ENCODE measurements at places on chromosomes 7 and 10. TPM values are rescaled to one million over a fixed set of nuclear protein-coding genes. Genes with fewer than 3 reads are reported as not detected.
A peak's percentile ranks its signal among the peaks of the same experiment; 100 is the strongest.

GRCh38 chr7:135150072-135150782 is 2.4 kb downstream of the TMEM140 start:
- DNase-seq, result no peak

The LHPP gene
- 8.3 TPM for polyA plus RNA-seq

GRCh38 chr10:3008518-3009195 is 58.7 kb upstream of the PFKP start:
- DNase-seq, result peak; percentile 51

DNA sequence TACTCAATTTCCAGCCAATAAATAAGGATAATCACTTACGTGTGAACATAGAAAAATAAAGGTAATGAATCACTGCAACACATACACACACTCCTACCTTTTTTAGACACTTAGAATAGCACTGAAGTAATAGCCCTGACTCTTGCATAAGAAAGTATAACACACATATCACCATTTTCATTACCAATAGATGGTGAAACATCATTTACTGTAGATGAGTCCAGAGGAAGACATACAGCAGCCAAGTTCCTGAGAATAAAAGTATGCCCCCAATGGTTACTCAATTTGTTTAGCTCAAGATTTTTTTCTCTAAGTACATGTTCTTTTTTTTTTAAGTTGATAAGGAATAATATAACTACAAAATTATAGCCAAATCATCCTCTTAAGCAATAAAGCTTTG is 316.3 kb downstream of the PARD3 start:
- DNase-seq, result no peak

DNA sequence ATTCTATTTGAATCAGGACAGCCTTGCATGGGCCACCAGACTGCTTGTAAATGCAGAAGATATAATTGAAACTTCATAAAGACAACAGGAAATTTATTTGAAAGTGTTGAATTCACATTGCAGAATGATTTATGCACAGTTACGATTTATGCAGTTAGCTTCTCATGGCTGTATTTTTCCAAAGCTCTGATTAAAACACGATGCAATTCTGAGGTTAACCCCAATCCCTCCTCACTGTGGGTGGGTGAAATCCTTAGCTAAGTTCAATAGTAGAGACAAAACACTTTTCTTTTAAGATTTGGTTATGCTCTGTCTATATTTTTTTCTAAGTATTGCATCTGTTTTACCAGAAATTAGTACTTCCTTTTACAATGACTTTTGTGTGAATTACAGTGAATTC is 728.8 kb upstream of the IGFBP3 start:
- no peak for DNase-seq

GRCh38 chr7:54860003-54860775 is 101.2 kb upstream of the SEC61G start:
- DNase-seq, result peak; percentile 31

The ACTL6B gene
- polyA plus RNA-seq, result not detected

GRCh38 chr7:12601302-12601869 is 30.9 kb downstream of the SCIN start:
- DNase-seq, result no peak

- DNase-seq, result peak; percentile 17
Measured at GRCh38 chr7:155814316-155815276, 2.3 kb upstream of the SHH start.

DNA sequence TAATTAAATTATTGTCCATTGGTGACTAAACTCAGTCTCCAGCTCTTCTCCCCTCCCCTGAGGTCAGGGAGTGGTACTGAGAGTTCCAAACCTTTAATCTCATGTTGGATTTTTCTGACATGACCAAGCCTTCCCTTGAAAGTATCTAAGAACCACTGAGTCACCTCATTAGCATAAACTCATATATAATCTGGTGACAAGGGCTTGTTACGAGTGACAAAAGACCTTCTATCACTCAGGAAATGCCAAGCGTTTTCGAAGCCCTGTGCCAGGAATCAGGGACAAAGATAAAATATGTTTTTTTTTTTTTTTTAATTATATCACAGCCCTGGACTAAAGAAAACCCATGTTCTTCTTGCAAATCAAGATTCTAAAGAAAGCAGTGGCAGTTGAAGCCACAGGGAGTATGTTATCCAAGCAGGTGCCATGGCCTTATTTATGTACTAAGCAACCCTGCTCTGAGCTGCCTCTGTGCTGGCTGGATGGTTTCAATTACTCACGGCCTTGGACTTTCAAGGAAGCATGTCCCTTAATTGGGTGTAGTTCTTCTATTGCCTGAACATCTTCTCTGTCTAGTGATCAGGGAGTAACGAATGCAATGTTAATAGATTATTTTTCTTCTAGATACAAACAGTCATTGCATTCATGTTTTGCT is 169.0 kb upstream of the PRKCQ start:
- DNase-seq, result peak; percentile 79

DNA sequence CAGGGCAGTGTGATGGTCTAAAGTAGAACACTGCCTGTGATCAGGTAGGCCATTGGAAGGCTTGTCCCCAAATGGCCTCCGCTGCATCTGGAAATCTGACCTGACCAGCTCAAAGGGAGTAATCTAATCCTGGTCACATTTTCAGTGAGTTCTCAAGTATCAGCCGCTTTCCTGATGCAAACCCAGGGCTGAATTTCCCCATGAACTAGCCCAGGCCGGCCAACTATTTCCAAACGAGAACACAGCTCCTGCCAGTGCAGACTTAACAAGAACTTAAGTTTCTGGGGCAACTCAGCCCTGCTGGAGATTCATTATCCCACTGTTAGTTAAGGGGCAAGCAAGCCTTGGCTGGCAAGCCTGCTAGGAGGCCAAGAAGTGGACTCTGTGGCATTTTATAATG is 59.6 kb upstream of the FAM180A start:
- no peak for DNase-seq

Measured in IMR-90 (cell line).